Naive thymus-derived CD4-positive, alpha-beta T cell (primary cell): ENCODE measurements at places on chromosomes 12 and 14. TPM values are rescaled to one million over a fixed set of nuclear protein-coding genes. Genes with fewer than 3 reads are reported as not detected.

GRCh38 chr14:20706657-20707355 lies 18.2 kb downstream of the ANG start:
- H3K27me3 ChIP-seq: no peaks in the 10 kb centered on the region
- H3K4me1 ChIP-seq: no peaks in the 10 kb centered on the region
- H3K4me3 ChIP-seq: no peak overlapping the region

DNA sequence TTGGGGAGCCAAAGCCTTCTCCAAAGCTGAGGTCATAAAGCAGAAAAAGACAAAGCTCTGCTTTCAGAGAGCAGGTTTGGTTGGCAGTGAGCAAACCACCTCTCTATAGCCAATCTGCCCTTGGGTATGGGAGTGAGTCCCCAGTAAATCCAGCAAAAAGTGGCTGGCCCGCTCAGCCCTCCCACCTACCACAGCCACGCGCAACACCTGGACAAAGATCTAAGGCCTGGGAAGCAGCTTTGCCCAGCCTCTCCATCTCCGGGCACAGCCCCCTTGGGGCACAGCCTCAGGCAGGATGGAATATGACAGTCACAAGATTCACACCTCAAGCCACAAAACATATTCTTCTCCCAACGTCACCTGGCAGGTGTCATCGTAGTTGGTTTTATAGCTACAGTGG lies 211.7 kb upstream of the EEA1 start:
- no peaks in the 10 kb centered on the region for H3K4me1 ChIP-seq
- no peak overlapping the region for H3K4me3 ChIP-seq
- no peak for DNase-seq
- no peak overlapping the region for H3K27ac ChIP-seq

- no peaks in the 10 kb centered on the region for H3K36me3 ChIP-seq
- H3K27me3 ChIP-seq: no peaks in the 10 kb centered on the region
- no peaks in the 10 kb centered on the region for H3K4me1 ChIP-seq
- H3K4me3 ChIP-seq: no peak overlapping the region
Observed at GRCh38 chr12:86741531-86741930, 485.3 kb upstream of the MGAT4C start.

DNA sequence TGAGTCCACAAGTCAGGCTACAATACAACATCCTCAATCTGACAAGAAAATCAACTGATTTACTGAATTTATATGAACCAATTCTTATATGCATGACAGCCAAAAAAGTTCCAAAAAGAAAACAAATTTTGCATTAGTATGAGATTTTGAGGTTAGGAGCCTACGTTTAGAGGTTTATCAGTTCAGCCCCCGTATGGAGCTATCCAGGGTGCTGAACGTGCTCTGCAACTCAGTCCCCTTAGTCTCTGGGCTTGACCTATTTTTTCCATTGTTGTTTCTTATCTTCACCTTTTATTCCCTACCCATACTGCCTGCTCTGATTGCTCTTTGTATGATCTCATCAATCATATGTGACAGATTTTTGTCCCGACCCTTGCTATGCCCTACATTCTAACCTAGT lies 693.0 kb downstream of the NRXN3 start:
- H3K4me3 ChIP-seq: no peak overlapping the region
- no peak overlapping the region for H3K27ac ChIP-seq
- DNase-seq: no peak
- no peaks in the 10 kb centered on the region for H3K4me1 ChIP-seq

DNA sequence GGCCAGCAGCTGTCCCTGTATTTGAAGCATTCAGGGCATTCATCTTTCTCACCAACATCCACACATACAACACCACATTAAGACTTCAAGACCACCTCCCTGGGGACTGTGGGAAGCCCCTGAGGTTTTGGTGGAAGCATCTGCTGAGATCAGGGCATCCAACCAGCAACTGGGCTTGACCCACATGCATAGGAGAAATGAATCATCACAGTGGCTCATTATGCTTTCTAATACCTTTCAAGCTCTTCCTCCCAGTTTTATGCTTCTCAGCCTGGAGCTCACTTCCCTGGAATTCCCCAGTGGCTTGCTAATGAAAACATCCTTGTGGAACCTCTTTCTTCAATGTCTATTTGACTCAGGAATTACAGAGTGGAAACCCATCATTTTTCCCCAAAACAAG lies 21.4 kb upstream of the CMKLR1 start:
- no peak overlapping the region for H3K27ac ChIP-seq
- no peaks in the 10 kb centered on the region for H3K27me3 ChIP-seq
- H3K4me3 ChIP-seq: no peak overlapping the region

DNA sequence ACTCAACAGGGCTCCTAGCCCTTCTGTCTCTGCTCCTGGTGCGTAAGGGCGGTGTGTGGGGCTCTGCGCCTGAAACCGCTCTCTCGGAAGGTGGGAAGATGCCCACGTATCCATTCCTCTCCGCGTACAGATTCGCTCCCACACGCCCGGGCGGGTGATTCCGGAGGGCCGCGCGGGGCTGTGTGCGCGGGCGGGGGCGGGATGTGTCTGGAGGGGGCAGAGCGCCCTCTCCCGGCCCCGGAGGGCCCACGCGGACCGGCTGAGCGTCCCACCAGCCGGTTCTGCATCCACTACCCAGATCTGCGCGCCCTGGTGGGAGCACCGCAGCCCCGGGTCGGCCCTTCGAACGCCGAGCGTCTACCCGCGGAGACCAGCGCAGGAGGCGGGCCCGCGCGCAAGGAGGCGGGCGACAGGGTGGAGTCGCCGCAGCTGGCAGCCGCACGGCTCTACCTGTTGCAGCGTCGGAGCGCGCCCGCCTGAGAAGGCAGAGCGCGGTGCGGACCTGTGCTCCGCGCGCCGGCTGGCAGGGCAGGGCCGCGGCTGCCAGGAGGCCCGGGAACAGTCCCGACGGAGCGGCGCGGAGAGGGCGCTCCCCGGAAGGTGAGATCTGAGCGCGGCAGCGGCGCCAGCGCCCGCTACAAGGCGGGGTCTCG lies 1.4 kb upstream of the KCNK13 start:
- no peaks in the 10 kb centered on the region for H3K27me3 ChIP-seq
- no peaks in the 10 kb centered on the region for H3K36me3 ChIP-seq
- peak; percentile 33 for DNase-seq
- peaks cover 12% of the 10 kb centered on the region for H3K4me1 ChIP-seq
- H3K4me3 ChIP-seq: peak overlapping the region; percentile 41

DNA sequence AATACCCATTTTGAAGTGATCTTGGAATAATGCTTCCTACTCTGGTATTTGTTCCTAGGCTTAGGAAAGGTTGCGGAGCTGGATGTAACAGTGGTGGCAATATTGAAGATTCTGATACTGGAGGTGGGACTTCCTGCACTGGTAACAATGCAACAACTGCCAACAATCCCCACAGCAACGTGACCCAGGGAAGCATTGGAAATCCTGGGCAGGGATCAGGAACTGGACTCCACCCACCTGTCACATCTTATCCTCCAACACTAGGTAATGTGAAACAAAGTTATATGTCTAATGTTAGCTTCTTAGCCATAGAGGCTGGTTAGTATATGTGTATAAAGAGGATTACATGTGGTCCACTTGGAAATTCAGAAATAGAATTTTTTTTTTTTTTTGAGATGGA lies 197.9 kb downstream of the PCNX1 start:
- no peaks in the 10 kb centered on the region for H3K4me1 ChIP-seq
- DNase-seq: no peak
- H3K36me3 ChIP-seq: peaks cover 17% of the 10 kb centered on the region
- H3K27ac ChIP-seq: no peak overlapping the region

- H3K4me1 ChIP-seq: no peaks in the 10 kb centered on the region
- H3K27ac ChIP-seq: no peak overlapping the region
- H3K4me3 ChIP-seq: no peak overlapping the region
- H3K27me3 ChIP-seq: no peaks in the 10 kb centered on the region
- DNase-seq: no peak
Observed at GRCh38 chr14:32534145-32534544, 205.0 kb downstream of the AKAP6 start.

GRCh38 chr14:90809530-90810312 lies 6.5 kb downstream of the TTC7B start:
- no peaks in the 10 kb centered on the region for H3K36me3 ChIP-seq
- no peak for DNase-seq
- H3K27me3 ChIP-seq: no peaks in the 10 kb centered on the region
- no peak overlapping the region for H3K4me3 ChIP-seq

DNA sequence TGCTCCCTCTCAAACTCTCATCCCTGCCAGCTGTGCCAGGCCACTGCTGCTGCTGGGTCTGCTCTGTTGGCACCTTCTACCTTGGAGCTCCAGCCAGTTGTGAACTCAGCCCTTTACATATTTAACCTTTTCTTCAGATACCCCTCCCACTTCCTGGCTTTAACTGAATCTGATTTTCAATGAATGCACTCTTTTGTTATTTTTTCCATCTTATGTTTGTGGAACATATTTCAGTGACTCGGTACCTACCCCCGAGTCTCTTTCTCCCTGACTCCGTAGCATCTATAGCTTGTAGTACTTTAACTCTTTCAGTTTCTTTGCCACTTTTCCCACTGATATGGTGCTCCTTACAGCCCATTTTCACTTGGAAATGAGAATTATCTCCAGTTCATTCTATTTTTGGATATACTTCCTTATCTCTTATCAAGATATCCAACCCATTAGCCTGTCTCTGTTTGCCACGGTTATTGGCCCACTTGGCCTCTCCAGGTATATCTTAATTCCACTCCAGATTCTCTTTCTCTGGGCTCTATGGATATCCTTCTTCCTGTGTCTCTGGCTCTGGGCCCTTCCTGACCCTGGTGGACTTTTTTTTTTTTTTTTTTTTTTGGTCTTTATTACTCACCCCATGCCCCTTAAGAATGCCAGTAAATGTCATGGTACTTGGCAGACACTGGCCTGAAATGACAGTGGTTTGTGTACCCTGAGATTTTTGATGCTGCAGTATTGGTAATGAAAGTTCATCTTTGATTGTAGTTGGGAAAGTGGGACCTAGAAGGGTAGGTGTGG lies 62.7 kb downstream of the PELI2 start:
- H3K4me1 ChIP-seq: no peaks in the 10 kb centered on the region
- DNase-seq: no peak
- H3K4me3 ChIP-seq: no peak overlapping the region
- H3K27ac ChIP-seq: no peak overlapping the region

DNA sequence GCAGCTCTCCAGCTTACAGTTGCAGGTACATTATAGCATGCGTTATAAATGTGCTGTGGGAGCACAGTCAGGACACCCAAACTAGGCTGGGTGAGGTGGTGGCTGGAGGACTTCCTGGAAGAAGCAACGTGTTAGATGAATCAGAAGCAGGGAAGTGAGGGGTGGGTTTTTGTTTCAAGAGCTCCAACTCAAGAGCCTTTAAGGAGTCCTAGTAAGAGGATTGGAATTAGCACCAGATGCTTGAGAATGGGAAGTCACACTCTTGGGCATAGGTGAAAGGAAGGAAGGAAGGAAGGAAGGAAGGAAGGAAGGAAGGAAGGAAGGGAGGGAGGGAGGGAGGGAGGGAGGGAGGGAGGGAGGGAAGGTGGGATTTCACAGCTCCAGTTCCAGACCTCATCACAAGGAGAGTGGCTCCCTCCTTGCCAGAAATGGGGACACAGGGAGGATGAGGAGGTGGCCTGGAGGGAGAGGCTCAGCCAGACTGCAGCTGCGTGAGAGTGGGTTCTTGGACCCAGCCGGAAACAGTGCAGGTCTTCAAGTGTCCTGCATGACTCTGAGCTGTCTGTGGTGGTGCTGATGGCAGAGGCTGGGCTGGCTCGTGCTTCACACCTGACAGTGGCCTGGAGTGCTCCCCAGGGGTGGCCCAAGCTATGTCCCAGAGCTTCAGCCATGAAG lies 115.7 kb upstream of the GSC start:
- no peak overlapping the region for H3K4me3 ChIP-seq
- no peaks in the 10 kb centered on the region for H3K27me3 ChIP-seq
- no peak for DNase-seq
- no peaks in the 10 kb centered on the region for H3K36me3 ChIP-seq

GRCh38 chr14:68535404-68536017 lies 257.4 kb downstream of the ZFP36L1 start:
- H3K27ac ChIP-seq: no peak overlapping the region
- no peaks in the 10 kb centered on the region for H3K36me3 ChIP-seq
- no peak for DNase-seq

DNA sequence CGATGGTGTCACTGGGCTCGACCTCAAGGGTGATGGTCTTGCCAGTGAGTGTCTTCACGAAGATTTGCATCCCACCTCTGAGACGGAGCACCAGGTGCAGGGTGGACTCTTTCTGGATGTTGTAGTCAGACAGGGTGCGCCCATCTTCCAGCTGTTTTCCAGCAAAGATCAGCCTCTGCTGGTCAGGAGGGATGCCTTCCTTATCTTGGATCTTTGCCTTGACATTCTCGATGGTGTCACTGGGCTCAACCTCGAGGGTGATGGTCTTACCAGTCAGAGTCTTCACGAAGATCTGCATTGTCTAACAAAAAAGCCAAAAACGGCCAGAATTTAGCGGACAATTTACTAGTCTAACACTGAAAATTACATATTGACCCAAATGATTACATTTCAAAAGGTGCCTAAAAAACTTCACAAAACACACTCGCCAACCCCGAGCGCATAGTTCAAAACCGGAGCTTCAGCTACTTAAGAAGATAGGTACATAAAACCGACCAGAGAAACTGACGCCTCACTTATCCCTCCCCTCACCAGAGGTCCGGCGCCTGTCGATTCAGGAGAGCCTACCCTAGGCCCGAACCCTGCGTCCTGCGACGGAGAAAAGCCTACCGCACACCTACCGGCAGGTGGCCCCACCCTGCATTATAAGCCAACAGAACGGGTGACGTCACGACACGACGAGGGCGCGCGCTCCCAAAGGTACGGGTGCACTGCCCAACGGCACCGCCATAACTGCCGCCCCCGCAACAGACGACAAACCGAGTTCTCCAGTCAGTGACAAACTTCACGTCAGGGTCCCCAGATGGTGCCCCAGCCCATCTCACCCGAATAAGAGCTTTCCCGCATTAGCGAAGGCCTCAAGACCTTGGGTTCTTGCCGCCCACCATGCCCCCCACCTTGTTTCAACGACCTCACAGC lies 717 bp downstream of the UBC start:
- peak; percentile 86 for DNase-seq
- H3K36me3 ChIP-seq: peaks cover 25% of the 10 kb centered on the region
- H3K27ac ChIP-seq: peak overlapping the region; percentile 92
- no peaks in the 10 kb centered on the region for H3K27me3 ChIP-seq

GRCh38 chr14:68225321-68225720 lies 405.7 kb downstream of the RAD51B start:
- no peaks in the 10 kb centered on the region for H3K27me3 ChIP-seq
- no peaks in the 10 kb centered on the region for H3K4me1 ChIP-seq
- no peak overlapping the region for H3K4me3 ChIP-seq
- H3K36me3 ChIP-seq: no peaks in the 10 kb centered on the region
- H3K27ac ChIP-seq: no peak overlapping the region
- DNase-seq: no peak

The PLEKHH1 gene
- not detected for polyA plus RNA-seq

The DTX1 gene
- polyA plus RNA-seq: 4.2 TPM

The CFAP251 gene
- not detected for polyA plus RNA-seq

The E2F7 gene
- not detected for polyA plus RNA-seq

The NKX2-8 gene
- not detected for polyA plus RNA-seq

The PDZRN4 gene
- polyA plus RNA-seq: not detected

The KRT79 gene
- not detected for polyA plus RNA-seq

The ZNF384 gene
- polyA plus RNA-seq: 23.8 TPM

The NYNRIN gene
- polyA plus RNA-seq: not detected
